ENCODE measurements at places on chromosomes 12 and 14.

DNA sequence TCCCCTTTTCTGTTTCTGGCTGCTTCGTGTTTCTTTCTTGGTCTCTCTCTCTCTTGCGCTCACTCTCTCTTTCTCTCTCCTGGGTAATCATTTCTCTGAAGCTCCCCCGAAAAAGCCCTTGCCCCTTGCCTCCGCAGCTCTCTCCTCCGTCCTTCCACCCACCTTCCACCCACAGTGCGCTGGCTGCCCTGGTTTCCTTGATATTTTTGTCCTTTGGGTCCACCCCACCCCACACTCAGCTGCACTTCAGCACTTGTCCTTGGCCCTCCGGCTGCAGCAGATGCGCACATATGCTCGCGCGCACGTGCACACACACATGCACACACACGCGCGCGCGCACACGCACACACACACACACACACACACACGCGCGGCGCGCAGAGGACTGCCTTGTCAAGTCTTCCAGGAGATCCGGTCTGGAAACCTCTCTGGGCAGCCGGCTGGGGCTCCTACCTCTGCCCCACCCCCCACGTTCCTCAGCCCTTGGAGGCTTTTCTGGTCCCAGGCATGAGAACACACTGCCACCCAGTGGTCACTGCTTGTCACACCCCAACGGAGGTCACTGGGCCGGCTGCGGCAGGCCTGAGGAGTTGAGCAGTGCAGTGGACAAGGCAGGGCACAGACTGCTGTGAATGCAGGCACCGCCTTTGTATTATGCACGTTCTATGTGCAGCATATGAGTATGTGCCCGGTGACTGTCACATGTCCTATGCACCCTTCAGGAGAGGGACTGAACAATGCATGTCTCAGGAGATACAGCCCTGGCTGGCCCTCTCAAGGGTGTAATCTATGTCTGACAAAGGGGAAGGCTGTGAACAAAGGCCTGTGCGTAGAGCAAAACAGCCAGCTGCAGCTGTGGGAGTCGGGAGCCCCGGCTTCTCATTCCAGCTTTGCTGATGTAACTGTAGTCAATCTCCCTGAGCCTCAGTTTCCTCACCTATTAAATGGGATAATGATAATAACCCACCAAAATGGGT lies 6.5 kb downstream of the LAG3 start:
- DNase-seq = peak; percentile 81

DNA sequence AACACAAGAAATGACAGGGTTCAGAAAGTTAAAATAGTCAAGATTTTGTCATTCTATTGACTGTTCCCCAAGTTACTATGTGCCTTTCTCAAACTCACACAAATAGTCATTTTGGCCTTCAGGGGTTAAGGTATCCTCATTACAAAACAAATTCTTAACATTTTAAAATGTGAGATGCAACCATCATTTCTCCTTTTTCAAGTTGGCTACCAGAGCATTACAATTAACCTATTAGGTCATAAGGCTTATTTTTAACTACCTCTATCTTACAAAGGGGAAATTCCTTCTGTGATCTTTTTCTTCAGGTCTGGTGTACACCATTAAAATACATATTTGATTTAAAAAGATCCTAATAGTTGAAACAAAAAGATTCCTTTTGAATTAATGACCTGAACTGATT lies 61.2 kb downstream of the SLC38A1 start:
- DNase-seq = no peak

- DNase-seq = no peak
These were observed 61.7 kb downstream of the RALGAPA1 start for GRCh38 chr14:35747379-35747778.

GRCh38 chr14:47857646-47858045 lies 182.2 kb upstream of the MDGA2 start:
- no peak for DNase-seq

DNA sequence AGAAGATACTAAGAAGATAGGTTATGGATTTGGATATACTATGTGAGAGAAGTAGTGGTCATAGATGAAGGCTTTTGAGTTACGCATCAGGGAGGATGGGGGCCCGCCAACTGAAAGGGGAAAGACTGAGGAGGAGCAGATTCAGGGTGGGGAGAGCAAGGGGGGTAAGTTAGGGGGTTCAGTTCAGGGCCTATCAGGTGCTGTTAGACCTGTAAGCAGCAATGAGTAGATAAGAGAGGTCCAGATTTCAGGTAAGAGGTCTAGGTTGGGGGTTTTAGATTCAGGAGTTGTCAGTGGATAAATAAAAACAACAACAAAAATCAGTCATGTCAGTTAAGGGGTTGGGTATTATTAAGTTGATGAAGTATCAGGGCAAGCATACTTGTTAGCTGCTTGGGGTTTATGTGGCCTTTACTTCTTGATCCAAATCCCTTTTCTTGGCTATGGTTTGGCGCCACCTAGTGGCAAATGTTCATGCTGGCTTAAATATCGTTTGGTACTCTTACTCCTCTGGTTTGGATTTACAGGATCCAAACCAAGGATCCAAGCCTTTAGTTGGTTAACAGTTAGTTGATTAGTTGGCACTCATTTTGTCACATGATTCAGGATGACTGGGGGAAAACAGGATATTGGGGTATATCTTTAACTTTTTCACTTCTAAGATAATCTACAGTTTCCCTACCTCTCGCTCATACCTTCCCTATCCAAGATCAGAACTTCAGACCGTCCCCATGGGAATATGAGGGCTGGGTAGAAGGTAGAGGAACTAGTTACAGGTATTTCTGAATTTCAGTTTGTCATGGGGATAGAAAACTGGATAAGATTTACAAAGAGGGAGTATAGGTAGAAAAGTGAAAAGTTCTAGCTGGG lies 65.1 kb downstream of the PCNX1 start:
- DNase-seq = peak; percentile 81

GRCh38 chr12:125593269-125593668 lies 528.0 kb downstream of the AACS start:
- DNase-seq = no peak

- peak; percentile 50 for DNase-seq
These were observed at the start of gene FOXJ2 for GRCh38 chr12:8032242-8033152. FOXJ2 (plus strand) TSS chr12:8032716; CDS start chr12:8039833, 7,117 bp downstream.

DNA sequence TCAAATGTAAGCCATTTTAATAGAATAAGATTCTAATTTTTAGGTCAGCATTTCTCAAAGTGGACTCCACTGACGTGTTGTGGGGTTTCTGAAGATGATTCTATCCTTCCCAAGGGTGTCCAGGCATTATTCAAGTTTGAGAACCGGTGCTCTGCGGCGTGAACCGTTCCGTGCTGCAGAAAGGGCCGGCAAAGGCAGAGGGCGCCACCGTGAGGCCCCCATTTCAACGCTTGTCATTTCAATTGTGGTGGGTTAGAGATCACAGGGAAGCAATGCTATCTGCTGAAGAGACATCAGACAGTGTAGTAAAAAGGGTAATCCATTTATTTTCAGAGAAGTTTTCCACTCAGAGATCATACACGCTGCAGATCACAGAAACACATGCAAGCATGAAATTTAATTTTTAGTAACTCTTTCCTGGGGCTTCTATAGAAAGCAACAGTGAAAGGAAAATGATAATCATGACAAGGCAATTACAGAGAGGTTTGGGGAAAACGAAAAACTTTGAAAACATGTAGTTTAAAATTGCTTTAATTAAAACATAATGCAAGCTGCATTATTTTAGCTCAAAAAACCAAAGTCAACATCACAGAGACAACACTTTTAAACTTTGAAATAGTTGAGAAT lies 201.7 kb downstream of the EXOC5 start:
- DNase-seq = no peak

GRCh38 chr12:31737345-31737744 lies 8.5 kb upstream of the AMN1 start:
- DNase-seq = no peak

GRCh38 chr12:83559650-83560049 lies 872.9 kb downstream of the TMTC2 start:
- no peak for DNase-seq

DNA sequence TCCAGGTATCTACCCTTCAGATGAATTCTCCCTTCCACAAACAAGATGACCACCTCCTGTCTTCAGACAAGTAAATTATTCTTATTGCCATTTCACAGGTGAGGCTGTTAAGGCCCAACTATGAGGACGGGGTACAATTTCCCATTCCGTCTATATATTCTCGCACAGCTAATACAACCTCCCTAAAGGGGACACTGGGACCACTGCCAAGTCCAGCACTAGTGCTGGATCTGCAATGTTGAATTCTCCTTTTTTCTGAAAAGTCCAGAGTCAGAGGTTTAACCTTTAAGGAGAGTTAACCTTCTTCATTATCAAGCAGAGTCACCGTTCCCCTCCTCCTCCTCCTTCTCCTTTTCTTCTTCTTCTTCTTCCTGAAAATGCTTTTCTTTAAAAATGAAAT lies 130.4 kb upstream of the PARP11 start:
- no peak for DNase-seq

DNA sequence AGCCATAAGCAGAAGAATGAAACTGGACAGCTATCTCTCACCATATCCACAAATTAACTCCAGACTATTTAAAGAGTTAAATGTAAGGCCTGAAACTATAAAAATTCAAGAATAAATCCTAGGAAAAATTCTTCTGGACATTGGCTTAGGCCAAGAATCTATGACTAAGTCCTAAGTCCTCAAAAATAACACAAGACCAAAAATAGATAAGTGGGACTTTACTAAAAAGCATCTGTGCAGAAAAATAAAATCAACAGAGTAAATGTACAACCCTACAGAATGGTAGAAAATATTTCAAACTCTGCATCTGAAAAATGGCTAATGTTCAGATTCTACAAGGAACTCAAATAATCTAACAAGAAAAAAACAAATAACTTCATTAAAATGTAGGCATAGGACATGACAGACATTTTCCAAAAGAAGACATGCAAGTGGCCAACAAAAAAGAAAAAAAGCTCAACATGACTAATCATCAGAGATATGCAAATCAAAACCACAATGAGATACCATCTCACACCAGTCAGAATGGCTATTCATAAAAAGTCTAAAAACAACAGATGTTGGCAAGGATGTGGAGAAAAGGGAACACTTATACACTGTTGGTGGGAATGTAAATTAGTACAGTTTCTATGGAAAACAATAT lies 61.0 kb upstream of the PPFIA2 start:
- DNase-seq = no peak

GRCh38 chr12:132178316-132178715 lies 34.1 kb downstream of the NOC4L start:
- DNase-seq = no peak
